Small intestine (tissue), 16 donors: ENCODE measurements at places on chromosomes 7 and 10.

DNA sequence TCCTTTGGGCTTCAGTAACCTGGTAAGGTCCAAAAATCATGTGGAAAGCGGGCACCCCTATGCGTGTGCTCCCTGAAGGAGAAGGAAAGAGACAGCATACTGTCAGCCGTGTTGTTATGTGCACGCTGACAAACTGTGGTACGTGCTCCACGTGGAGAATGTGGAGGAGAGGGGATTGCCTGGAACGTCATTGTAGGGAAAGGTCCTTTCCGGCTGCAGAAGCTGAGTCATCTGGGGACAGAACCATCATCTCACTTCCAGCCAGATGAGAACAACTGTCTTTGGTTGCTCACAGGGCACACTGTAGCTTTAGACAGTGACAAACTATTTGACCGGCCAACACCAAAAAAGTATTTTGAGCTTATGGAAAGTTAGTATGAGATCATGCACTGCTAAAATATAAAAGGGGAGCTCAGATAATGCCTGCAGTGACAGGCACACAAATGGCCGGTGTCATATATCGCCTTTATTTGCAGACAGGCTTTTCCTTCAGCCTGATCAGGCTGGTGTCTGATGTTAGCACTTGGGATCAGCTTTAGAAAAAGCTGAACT lies 38.8 kb upstream of the GRB10 start:
- peak; percentile 25 for DNase-seq

GRCh38 chr7:100629117-100629716 lies 12.1 kb downstream of the TFR2 start:
- DNase-seq = no peak

DNA sequence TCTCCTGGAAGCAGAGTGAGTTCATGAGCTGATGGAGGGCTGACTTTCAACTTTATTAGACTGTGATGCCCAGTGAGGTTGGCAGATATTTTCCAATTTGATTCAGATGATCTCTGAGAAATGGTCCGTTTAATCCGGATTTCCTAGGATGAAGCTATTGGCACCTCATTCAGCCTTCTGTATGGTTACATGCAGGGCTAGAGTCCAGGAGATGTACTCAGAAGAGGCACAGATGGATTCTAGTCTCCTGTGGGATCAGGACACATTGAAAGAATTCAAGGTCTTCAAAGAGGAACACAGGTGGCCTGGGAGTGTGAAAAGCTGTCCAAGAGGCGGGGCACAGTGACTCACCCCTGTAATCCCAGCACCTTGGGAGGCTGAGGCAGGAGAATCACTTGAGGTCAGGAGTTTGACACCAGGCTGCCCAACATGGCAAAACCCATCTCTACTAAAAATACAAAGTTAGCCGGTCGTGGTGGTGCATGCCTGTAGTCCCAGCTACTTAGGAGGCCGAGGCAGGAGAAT lies 23.0 kb upstream of the RHEB start:
- no peak for DNase-seq

- no peak for DNase-seq
These were observed 279.4 kb upstream of the IMMP2L start for GRCh38 chr7:111841596-111842205.

- DNase-seq = no peak
These were observed 34.5 kb downstream of the FAM25A start for GRCh38 chr10:87054373-87055295.
